ENCODE measurements at places on chromosomes 1 and 21. TPM values are rescaled to one million over a fixed set of nuclear protein-coding genes. Genes with fewer than 3 reads are reported as not detected.

GUCA2A gene
- total RNA-seq = not detected

NTNG1 gene
- total RNA-seq = 8.4 TPM

IGSF8 gene
- total RNA-seq = 11.5 TPM

TMPRSS2 gene
- total RNA-seq = not detected

CRYAA gene
- not detected for total RNA-seq
